ENCODE measurements at places on chromosomes 5 and 9.
A peak's percentile ranks its signal among the peaks of the same experiment; 100 is the strongest.

GRCh38 chr5:12214267-12215015, 310.2 kb upstream of the CTNND2 start:
- no peak for DNase-seq

DNA sequence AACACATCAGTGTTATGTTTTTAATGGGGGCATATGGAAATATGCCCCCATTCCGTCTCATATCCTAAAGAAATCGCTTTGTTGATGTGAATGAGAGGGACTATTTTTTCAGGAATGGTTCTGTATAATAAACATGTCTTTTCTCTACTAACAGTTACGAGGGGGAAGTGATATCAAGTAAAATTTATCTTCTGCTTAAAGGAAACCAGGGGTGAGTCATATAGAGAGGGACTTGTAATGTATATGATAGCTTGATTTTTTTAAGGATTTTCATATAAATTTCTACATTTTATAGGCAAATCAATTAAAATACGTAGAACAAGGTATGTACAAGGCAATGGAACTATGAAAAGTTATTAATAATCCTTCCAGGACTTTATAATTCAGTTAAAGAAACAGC, 207.1 kb downstream of the SEMA5A start:
- DNase-seq, result no peak

DNA sequence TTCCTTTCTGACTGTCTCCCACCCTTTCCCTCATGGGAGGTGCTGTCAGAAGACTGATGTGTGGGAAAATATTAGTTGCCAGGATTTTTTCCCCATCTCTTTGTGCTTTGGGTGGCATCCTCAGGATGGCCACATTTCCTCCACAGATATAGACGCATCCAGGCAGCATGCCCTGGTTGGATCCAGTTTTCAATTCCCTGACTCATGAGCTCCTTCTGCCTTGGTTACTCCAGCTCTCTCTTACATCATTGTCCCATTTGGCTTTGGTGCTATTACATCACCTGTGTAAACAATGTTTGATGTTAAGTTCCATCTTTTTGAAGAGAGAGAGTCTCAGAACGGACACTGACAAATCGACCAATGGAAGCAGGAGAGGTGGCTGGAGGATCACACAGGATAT, 302.5 kb downstream of the CDH18 start:
- DNase-seq, result no peak

DNA sequence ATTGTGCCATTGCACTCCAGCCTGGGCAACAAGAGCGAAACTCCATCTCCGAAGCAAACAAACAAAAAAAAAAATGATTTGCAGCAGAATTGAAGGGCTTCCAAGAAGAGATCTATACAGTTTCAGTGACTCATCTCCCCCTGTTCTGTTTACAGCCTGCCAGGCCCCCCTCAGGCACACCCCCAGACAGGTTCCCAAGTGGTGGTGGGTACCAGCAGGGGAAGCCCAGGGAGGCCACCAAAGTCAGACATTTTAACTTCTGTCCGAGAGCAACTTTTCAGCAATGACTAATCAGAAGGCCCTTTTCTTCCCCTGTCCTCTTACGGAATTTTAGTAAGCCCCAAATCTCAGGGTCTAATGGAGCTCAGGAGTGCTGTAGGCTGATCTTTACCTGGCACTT, 98.7 kb downstream of the PAX5 start:
- DNase-seq, result no peak

DNA sequence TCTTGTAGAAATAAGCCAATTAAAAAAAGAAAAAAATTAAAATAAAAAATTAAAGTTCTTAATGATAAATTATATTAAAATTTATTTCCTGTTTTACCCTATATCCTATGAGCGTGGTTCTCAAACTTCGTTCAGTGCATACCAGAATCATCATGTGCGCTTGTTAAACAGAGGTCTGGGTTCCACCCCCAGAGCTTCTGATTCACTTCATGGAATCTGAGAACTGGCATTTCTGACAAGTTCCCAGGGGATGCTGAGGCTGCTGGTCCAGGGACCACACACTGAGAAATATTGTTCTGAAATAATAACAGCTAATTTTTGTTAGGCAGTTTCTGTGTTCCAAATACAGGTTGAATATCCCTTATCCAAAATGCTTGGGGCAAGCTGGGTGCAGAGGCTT, 79.3 kb downstream of the TMC1 start:
- no peak for DNase-seq

DNA sequence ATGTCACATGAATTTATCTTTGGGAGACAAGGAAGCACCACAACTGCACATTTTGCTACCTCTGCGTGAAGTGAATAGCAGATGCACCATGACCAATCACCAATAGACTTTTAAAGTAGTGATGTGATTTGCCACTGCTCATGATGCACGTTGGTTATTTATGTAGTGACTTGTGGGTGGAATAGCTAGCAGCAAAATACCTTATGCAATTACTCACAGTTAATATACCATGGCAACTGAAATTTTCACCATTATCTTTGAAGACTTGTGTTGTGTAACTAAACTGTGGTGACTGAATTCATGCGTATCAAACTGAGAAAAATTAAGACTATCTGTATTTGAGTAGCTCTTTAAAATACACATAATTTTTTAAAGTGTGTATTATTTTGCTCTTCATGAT, 46.2 kb upstream of the TUSC1 start:
- DNase-seq, result no peak

DNA sequence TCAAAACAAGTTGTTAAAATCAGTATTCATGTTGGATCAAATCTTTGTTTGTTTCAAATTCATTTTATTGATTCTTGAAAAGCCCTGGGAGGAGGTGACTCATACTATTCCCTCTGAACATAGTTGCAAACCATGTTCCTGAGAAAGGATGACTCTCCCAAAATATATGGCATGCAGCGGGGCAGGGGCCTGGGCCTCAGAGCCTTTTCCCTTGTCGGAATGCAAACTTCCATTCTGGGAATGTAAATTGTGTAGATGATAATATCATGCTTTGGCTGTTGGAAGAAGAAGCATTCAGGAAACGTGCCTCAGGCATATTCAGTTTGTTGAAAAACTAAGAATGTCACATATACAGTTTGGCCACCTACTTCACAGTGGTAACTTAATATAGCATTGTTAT, 242.0 kb downstream of the AUH start:
- no peak for DNase-seq

GRCh38 chr9:94623253-94623652, 16.1 kb downstream of the FBP1 start:
- DNase-seq, result no peak

DNA sequence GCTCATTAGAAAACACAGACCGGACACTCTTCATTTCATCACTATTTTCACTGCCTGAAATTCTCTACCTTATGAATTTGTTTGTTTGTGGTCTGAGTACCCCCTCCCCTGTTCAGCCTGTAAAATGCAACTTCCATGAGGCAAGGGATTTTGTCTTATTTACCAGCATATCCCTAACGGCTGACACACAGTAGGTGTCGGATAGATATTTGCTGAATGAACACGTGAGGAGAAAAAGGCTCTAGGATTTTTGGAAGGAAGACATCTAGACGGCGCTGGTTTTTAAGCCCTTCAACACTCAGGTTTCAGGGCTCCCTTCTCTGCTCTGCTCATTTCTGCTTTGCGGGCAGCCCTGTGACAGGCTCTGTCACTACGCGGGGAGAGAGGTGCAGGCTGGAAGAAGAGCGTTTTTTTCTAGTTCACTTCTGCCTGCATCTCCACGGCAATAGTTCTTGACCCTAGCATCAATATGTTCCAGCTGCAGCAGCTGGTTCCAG, 41.0 kb downstream of the KCNMB1 start:
- DNase-seq, result peak; percentile 32

DNA sequence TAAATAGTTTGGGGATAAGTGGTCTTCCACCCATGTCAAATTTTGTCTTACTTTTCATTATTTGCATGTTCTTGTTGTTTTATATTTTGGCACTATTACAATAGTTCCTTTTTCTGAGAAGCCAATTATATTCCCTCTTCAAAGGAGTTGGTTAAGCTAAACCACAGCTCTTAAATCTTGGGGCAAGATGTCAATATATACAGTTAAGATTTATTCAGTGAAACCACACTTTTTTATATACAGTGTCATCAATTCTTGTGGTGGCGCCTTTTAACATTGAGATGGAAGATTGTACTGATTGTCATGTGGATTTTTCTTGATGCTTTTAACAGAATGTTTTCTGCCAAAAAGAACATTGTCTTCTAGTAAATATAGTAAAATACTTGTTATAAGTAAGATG, 104.1 kb downstream of the MTREX start:
- DNase-seq, result no peak

DNA sequence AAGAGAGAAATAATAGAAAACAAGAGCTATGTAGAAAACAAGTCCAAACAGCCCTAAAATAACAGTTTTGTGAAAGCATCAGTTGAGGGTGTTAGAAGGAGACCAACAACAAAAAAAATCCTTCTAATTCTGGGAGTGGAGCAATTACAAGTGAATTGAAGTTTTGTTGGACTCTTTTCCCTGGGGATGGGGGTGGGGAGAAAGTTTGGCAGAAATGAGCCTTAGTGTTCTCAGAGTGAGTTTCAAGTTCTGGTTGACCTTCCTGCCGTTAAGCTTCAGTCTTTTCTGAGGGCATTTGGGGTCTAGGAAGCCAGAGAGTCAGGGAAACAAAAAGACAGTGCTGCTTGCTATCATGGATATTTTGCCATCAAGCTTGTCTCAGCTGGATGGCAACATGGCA, 106.3 kb upstream of the TRIM32 start:
- no peak for DNase-seq

DNA sequence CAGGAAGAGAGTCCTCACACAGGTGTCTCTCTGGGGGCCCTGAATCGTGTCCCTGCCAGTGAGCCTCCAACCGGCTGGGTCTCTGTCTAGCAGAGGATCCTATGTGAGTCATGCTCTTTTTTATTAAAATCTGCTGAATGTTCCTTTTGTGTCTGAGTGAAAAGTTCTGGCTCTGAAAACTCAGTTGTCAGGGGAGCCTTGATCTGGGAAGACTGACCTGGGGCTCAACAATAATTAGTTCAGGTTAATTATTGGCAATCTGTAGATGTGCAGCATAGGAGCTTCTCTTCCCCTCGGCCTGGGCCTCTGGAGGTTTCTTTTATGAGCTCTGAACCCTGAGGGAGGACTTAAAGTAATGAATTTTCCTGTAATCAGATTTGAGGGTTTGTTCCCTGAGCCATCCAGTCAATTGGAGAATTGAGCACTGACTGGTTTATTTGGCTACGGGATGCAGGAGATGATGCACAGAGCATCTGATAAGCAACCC, 45.2 kb downstream of the ALG2 start:
- no peak for DNase-seq

DNA sequence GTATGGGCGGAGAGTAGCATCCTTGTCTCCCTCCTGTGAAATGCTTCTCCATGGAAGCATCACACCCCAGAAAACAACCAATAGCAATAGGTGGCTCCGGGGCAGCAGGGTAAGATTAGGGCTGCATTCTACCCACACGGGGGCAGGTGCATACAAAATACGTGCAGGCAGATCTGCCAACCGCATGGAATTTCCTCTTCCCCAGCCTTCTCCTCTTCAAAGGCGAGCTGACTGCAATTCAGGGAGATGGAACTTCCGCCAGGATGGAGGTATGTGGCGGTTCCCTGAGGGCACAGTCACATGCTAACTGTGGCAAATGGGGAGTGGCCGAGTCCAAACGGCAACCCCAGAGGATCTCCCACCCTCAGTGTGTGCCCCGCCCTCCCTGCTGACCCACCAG, 81.5 kb downstream of the LMNB1 start:
- DNase-seq, result no peak

- DNase-seq, result no peak
Observed at GRCh38 chr5:180130291-180130869, 58.8 kb upstream of the RNF130 start.

DNA sequence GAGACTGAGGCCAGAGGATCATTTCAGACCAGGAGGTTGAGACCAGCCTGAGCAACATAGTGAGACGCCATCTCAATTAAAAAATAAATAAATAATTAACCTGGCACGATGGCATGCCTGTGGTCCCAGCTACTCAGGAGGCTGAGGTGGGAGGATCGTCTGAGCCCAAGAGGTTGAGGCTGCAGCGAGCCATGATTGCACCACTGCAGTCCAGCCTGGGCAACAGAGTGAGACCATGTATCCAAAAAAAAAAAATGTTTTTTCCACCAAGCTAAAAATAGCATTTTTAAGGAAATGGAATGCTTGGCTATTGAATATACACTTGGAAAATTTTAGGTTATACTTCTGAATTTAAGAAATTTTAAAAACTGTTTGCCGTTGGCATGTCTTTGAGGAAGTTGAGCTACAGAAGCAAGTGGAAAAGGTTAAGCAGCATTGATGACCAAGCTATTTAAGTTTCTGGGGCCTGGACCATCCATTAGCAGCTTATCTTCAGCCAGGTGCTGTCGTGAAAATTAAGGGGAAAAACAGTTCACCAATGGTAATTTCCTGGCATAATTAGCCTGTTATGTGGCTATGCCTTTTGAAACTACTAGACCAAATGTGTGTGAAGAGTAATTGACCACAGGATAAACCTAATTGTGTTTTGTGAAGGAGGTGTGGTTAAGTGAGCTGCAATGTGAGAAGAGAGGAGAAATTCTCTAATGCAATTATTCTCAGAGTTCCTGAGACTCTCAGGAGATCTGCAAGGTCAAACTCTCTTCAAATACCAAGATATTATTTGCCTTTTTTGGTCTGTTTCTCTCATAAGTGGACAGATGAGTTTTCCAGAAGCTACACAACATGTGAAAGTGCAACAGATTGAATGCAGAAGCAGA, 21.0 kb downstream of the F2R start:
- no peak for DNase-seq

DNA sequence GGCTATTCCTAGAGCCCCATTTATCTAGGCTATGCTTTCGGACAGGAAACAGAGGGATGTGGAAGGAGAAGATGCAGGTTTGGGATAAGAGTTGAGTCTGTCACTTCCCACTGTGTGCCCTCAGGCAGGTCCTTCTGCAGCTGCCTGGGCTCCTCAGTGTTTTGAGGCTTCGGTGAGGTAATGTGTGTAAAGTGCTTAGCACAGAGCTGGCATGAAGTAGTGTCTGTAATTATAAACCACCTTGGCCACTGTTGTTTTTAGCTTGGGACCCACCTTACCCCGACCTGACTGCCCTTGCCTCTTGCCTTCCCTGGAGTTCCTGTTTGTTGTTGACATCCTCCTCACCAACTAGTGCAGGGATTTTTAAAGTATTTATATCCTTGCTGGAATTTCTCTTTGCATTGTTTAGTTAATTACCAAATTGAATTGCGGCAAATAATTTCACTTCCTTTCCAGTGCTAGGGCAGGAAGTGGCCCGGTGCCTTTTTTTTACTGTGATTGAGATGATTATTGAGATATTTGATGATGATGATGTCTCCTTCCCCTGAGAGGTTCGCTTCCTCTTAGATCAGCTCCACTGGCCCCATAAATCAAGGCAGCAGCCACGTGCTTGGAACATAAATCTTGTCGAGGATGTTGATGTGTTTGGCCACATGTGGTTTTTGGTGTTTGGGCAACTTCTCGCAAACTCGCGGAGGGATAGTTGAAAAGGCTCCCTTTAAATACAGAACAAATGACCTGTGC, 38.3 kb upstream of the DAB2IP start:
- DNase-seq, result no peak

GRCh38 chr9:73434826-73435225, 283.2 kb downstream of the ANXA1 start:
- DNase-seq, result no peak

Measured in CD4-positive, alpha-beta T cell (primary cell).